Activated T-helper 1 cell treated with Interleukin-2 at 50 U/mL for 16 hours (primary cell): ENCODE measurements at places on chromosomes 16 and 17.

DNA sequence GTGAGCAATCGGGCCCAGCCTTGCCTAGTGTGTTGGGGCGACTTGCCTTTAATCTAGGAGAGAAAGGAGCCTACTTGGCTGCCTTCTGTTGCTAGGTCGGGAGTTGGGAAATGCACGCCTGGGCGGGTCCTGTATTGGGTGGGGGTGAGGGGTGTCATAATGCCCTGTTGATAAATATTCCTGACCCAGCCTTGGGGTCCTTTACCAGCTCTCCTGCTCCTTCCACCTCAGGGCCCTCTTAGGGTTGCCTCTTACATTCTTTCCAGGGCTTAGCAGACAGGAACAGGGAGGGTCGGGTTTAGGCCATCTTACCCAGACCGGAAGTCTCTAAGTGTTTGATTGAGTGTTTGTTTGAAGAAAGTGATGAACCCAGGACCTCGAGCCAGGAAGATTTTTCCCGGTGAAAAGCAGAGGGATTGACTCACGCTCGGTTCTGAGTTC is 112.9 kb downstream of the SEC14L1 start:
- no peak for DNase-seq

GRCh38 chr16:50657241-50657640 is 23.9 kb downstream of the SNX20 start:
- no peak for DNase-seq

DNA sequence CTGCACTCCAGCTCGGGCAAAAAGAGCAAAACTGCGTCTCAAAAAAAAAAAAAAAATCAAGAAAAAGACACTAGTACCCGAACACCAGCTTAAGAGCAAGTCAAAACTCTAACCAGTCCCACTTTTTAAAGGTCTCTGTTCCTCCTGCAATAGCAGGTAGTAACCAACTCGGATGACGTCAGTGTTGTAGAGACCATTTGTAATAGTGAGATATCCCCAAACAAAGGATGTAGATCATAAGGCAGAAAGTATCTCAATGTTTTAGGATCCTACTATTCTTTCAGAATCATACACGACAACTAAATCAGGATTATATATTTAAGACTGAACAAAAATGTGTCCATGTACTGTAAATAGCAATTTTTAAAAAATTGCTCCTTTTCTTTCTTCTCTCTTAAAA is 2.4 kb downstream of the JPT1 start:
- no peak for DNase-seq

- DNase-seq = no peak
Measured at GRCh38 chr16:68893710-68894705, 50.7 kb downstream of the TANGO6 start.

GRCh38 chr16:73052576-73052975 is 4.6 kb upstream of the ZFHX3 start:
- DNase-seq = no peak

GRCh38 chr16:85936816-85937215 is 37.9 kb downstream of the IRF8 start:
- DNase-seq = no peak

DNA sequence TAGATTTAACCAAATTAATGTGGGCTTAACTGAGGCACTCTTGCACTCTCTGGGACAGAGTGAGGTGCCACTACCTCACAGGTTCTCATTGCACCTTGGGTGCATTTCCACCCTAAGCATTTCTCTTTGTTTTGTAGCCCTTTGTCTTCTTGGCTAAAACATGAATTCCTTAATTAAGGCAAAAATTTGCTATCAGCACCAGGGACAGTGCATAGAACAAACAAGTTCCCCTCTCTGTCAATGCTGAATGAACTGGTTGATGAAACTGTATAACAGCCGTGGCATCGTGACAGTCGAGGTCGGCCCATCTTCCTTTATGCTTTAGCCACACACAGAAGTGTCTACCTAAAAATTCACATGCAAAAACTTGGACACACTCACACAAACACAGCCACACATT is 74.8 kb downstream of the HS3ST2 start:
- no peak for DNase-seq

- no peak for DNase-seq
Measured at GRCh38 chr16:24577167-24577566, 37.8 kb downstream of the RBBP6 start.

- no peak for DNase-seq
Measured at GRCh38 chr17:55068862-55069811, 100.6 kb downstream of the STXBP4 start.

DNA sequence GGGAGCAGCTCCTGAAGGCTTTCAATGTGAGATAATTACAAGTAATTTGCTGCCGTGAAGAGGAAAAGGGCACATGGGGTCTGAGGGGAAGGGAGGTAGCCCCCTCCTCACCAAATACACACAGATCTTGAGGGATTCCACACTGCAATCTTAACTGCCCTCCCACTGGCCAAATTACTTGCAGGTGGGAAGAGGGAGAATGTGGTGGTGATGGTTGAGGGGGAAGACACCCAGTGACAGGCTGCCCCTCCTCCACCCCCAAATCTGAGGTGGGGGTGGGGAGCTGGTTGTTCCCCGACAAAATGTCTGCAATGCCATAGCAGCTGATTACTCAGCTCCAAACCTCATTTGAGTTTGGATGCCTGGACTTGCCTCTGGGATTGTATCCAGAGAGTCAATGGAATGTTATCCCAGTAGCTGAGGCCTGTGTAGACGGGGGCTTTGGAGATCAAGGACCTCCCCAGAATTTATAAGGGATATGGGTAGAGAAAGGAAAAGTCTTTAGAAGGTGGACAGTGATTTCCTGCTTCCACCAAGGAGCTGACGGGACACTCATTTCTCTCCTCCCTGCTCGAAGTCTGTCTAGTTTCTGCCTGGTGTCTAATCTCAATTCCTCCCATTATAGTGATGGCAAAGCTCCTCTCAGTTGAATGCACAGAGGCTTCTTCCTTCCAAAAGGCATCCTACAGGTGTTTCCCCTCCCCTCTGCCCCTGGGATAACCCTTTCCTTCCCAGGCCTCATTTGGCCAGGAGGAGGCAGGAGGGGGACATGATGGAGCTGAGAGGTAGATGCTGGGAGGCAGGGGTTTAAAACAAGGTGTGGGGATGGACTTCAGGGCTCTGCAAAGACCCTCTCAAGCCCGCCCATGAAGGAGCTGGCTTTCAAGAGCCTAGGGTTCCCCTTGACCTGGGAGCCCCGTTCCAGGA is 8.7 kb downstream of the DLX4 start:
- no peak for DNase-seq

DNA sequence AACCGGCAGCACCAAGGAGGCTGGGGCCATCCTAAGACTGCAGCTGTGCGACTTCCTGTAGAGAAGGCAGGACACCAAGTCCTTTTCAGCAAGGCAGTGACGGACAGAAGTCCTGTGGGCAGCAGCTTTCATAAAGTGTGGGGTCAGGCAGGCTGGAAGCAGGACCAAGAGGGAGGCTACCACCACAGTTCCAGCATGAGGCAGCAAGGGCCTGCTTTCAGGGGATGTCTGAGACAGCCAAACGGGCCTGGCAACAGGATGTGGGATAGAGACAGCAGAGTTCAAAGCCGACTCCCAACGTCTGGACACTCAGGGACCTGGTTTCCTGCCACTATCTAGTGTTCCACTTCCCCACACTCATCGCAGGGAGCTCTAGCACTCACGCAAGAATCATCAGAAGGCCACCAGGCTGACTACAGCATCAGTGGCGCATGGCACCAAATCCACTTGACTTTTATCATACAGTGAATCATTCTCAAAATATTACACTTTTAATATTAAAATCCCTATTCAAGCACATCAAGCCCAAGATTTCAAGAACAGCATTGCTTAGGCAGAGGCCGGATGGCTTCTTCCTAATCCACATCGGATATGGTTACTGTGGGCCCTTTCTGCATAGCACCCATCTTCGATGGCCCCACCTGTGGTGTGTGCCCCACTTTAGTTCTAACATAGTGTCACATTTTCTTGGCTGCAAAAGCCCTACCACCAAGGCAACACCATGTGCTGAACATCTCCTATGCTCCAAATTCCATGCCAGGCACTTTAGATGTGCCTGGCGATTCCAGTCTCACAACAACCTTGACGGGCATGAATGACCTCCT is 5.2 kb downstream of the USP7 start:
- no peak for DNase-seq

GRCh38 chr17:75573540-75573957 is 14.1 kb upstream of the MYO15B start:
- DNase-seq = no peak

DNA sequence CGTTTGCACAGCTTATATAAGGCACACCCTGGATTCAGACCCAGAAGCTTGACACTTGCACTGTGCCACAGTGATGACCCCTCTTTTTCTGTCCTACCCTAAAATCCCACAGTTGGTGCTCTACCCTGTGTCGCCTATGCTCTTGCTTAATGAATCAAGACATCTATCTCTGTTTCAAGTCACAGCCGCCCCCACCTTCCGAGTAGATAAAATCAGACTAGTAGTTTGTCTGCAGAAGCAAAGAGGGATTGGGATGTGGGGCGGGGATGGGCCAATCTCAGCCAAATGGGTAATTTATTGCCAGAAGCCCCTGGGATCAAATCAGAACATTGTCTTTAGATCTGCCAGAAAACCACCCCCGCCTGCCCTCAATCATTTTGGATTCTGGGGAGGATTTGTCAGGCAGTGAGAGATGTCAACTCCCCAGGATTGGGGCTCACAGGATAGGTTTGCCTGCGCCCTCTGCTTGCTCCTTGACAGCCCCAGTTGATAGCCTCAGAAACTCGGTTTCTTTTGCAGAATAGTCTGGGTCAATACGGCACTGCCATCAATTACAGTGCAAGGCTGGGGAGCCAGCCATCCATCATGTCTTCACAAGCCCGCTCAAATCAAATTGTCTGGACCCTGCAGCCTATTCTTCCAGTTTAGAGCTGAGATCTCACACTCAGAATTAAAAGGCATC is 520.8 kb downstream of the GRIN2A start:
- DNase-seq = no peak

DNA sequence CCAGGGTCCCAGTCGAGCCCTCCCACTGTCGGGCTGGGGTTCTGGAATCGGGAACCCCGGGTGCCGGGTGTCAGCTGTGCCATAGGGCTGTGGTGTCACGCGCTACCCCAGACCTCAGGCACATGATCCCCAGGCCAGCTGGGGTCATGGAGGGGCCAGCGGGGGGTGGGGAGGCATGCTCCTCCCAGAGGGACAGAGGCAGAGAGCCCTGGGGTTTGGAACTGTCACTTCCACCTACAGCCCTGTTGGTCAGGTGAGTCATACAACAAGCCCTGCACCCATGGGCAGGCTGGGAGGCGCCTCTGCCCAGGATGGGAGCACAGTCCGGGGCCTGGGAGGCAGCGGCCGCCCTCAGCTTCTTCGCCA is 63.0 kb downstream of the BAIAP2 start:
- no peak for DNase-seq

GRCh38 chr17:15457723-15458094 is 9.7 kb downstream of the CDRT4 start:
- DNase-seq = no peak

- DNase-seq = no peak
Measured at GRCh38 chr17:64343833-64344637, 46.6 kb downstream of the PECAM1 start.

DNA sequence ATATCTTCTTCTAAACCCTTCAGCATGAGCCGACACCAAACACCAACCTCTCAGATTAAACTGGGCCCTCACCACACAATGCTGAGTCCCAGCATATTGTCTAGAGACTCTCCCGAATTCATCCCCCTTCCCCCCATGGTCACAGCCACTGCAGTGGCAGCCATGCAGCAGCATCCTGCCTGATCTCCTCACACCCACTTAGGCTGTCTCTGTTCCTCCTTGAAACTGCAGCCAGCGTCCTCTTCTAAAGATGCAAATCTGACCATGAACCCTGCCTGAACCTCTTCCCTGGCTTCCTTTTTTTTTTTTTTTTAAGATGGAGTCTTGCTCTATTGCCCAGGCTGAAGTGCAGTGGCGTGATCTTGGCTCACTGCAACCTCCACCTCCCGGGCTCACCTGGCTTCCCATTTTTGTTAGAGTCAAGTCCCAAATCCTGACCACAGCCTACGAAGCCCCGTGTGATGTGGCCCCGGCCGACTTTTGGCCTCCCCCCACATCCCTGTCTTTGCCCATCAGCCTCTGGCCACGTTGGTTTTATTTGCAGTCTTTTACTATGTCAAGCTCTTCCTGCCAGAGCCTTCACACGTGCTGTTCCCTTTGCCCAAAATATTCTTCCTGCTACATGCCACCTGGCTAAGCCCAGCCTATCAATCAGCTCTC is 2.8 kb downstream of the FA2H start:
- DNase-seq = no peak

DNA sequence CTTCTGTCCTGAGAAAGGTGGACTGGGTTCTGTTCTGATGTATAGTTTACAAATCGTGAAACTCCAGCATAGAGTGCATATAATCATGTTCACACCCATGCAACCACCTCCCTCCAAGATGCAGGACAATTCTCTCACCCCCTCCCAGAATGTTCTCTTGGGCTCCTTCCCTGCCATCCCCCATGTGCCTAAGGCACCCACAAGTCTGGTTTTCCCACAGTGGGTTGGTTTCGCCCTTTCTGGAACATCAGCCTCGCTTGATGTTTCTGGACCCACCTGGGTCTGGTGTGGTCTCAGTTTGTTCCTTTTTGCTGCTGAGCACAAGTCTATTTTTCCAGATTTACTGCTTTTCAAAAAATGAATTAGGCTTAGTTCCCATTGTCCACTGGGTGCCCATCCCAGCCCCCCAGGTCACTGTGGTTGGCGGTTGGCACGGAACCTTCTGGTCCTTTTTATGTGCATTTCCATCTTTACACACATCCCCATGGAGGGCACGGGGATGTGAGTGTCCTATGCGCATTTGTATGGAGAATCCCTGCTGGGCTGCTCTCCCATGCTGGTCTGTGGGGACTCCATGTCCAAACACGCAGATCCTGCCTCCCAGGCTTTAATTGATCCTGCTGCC is 19.0 kb downstream of the MAP2K3 start:
- no peak for DNase-seq

GRCh38 chr17:2048805-2049204 is 6.1 kb upstream of the HIC1 start:
- no peak for DNase-seq
